ENCODE measurements at places on chromosomes 6 and 20.

DNA sequence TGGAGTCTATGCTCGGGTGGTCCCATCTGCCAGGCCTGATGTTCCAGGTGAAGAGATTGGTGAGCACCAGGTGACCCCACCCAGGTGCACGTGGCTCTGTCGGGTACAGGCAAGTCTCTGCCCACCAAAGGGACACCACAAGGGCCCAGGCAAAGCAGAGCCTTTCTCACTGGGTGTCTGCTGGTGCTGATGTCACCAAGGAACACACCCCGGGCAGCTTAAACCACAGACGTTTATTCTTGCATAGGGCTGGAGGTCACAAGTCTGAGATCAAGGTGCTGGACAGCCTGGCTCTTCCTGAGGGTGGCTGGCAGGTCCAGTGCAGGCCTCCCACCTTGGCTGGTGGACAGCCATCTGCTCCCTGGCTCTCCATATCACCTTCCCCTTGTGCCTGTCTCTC lies 100.7 kb upstream of the CD93 start:
- DNase-seq, result no peak

DNA sequence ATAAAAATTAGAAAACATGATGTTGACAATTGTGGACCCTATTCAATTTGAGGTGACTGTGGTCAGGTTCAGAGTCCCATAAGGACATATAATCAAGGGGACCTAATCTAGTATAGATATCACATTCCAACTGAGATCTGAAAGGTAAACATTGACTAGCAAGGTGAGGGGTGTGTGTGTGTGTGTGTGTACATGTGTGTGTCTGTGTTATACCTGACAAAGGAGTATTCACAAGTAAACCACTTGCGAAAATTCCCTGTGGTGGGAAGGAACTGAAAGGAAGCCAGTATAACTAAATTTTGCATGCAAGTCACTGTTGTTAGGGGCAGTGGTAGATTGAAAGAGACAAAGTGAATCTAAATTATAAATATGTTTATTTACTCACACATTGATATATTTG lies 723.7 kb downstream of the COL12A1 start:
- no peak for DNase-seq

GRCh38 chr6:43985329-43985728 lies 141.9 kb downstream of the MRPL14 start:
- no peak for DNase-seq

DNA sequence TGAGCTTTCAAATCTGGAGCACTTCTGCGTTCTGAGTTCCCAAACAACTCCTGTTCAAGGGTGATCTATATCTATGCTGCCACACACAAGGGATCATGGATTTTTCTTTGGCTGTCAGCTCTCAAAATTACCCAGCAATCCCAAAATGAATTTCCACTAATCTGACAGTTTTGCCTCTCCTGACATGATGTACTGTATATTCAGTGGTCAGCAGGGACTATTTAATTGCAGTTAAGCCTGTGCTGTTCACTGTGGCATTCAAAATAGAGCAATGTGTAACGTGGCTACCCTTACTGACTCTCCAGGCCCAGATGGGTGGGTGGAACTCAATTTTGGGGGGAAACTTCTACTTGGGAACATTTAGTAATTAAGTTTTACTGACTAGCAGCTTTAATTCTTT lies 283.8 kb upstream of the TSHZ2 start:
- no peak for DNase-seq

- DNase-seq, result no peak
Measured at GRCh38 chr6:62152796-62153195, 133.2 kb downstream of the KHDRBS2 start.

DNA sequence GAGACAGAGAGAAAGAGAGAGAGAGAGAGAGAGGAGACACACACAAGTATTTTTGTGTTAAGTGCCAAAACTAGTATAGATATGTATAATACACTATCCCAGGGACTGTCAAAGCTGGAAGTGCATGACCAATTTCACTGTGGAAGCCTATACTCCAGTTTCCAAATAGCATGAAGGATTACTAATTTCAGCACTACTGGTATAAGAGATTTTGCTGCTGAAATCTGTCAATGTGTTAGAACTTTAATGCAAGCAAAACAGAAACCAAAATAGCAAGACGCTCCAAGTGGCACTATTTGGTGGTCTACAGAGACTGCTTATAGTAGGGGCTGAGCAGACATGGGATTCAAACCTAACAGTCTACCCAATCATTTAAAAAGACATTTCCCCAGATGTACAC lies 284.8 kb downstream of the BTBD9 start:
- no peak for DNase-seq

- no peak for DNase-seq
Measured at GRCh38 chr6:150373260-150373701, 4.5 kb downstream of the IYD start.

GRCh38 chr6:23650676-23651075 lies 475.3 kb upstream of the NRSN1 start:
- no peak for DNase-seq

DNA sequence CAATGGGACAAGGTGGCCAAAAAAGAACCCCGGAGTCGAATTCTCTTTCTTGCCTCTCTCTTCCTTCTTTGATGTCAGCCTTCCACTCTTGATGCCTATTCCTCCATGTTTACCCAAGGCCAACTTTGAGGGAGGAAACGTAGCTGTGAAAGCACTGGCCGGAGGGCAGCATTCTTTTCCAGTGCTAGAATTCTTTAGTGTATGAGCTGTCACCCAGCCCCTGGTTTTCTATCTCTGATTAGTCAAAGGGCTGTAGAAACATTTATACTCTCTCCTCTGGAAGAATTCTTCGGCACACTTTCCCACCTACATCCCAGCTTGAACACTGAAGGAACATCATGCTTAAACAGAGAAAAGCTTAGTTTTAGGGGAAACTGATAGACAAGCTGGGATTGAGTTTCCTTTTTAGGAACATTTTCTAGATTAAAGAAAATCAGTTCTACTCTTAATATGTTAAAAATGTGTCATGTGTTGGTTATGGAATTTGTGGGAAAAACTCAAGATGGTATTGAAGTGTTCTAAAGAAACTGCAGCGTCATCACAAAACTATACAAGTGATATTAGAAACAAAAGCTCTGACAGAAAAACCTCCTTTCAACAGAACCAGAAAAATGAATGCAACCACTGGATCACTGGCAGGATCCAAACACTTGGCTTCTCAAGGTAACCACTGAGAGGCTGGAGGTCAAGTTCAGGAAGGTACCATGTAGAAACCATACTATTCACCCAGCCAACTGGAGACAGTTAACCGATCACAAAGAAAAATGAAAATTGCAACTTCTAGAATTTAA lies 20.7 kb upstream of the UTRN start:
- DNase-seq, result no peak

DNA sequence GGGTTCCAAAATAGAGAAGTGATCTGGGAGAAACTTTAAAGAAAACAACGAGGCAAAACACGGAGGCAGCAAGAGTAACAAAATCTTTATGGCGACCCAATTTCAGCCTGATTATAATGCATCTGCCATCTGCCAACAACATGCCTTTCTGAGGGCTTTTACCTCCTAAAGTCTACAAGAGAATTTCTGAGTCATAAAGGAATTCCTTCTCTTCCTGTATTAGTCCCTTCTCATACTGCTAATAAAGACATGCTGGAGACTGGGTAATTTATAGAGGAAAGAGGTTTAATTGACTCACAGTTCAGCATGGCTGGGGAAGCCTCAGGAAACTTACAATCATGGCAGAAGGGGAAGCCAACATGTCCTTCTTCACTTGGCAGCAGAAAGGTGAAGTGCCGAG lies 226.6 kb downstream of the HACE1 start:
- no peak for DNase-seq
